Upper lobe of right lung (tissue), 1 donor: ENCODE measurements at places on chromosomes 4 and X.

- DNase-seq = no peak
These were observed 21.1 kb upstream of the HNRNPD start for GRCh38 chr4:82394896-82395295.

DNA sequence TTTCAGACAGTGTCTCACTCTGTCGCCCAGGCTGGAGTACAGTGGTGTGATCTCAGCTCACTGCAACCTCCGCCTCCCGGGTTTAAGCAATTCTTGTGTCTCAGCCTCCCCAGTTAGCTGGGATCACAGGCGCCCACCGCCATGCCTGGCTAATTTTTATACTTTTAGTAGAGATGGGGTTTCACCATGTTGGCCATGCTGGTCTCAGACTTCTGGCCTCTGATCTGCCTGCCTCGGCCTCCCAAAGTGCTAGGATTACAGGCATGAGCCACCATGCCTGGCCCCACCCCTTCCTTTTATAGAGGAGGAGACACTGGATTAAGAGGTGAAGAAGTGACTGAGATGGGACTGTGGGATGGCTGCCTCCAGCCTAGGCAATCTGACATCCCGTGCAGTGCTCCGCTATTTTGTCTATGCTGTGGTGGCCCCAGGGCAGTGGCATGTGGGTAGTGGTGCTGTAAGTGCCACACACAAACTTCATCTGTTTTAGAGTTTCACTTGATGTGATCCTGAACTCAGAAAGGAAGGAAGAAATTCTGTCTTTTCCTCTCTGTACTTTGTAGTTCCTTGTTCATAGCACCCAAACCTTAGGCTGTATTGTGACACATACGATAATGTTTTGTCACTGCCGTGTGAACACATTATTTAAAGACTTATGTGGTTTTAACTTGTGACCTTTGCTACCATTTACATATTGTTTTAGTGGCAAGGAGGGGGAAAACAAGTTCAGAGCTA is 48.9 kb downstream of the FNIP2 start:
- no peak for DNase-seq

DNA sequence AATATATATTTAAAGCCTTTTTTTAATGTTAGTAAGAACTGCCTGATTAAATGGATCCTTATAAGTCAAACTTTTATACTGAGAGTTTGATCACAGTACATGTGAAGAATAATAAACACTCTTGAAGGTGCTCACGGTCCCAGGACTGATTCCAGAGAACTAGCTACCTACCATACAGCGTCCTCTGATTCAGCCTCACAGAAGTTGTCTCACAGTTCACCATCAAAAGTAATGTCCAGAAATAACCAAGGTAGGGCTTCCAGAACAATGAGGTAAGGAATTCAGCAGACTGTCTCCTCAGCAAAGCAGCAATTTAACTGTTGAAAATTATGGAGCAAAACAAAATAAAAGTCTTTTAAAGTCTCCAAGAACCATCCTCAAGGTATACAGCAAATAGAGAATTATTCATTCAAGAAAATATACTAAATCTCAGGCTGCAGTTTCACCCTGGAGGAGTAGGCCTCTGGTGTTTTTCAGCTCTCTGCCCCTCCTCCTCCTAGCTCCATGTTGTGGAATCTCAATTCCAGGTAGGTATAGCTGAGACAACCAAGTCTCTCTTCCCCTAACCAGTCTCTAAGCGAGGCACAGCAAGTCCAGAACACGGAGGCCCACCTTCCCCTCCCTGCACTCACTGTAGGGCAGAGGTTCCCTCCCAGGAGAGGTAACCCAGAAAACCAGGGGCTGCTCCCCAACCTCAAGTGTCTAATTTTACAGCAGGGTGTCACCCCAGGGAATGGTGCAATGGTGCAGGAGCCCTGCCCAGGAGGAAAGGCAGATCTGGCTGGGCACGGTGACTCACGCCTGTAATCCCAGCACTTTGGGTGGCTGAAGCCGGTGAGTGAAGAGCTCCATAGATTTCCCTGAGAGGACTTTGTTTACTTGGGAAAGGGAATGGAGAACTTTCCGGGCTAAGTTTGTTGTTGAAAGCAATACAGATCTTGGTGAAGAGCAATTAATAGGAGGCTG is 28.6 kb downstream of the FAM241A start:
- DNase-seq = no peak

DNA sequence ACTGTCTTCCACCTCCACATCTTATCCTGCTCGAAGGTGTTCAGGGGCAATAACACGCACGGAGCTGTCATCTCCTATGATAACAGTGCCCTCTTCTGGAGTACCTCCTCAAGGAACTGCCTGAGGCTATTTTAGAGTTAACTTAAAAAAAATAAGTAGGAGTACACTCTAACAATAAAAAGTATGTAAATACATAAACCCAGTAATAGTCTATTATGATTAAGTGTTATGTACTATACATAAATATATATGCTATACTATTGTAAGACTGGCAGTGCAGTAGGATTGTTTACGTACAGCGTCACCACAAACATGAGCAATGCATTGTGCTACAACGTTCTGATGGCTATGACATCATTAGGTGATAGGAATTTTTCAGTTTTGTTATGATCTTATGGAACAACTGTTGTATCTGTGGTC is 34.5 kb upstream of the TLR2 start:
- DNase-seq = no peak

DNA sequence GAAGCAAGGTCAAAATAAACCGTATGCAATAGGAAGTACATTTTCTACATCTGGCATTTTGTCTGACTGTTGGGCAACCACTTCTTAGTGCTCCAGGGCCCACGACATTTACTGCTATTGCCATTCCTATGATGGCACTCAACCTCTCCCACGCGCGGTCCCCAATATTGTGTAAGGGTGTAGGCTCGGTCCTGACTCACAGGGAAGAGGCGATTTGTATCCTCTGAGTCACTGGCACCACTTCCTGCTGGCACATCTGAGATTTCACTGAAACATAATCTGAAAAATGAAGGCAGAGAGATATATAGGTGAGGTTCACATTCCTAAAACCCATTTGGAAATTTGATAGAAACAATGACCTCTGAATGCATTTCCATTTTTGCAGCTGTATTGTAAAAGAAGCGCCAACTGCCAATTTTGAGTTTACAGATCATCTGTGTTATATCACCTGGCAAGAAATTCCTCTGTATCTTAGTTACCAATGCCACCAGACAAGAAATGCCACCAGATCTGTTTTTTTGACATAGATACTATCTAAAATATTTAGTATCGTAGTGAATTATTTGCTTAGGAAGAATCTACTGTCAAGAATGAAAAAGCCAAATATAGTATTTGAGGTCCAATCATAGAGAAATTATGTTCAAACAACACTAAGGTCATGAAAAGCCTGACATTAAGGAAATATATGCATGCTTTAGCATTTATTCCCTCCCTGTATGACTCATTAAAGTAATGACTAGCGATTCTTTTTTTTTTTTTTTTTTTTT is 9.8 kb downstream of the EREG start:
- peak; percentile 89 for DNase-seq

DNA sequence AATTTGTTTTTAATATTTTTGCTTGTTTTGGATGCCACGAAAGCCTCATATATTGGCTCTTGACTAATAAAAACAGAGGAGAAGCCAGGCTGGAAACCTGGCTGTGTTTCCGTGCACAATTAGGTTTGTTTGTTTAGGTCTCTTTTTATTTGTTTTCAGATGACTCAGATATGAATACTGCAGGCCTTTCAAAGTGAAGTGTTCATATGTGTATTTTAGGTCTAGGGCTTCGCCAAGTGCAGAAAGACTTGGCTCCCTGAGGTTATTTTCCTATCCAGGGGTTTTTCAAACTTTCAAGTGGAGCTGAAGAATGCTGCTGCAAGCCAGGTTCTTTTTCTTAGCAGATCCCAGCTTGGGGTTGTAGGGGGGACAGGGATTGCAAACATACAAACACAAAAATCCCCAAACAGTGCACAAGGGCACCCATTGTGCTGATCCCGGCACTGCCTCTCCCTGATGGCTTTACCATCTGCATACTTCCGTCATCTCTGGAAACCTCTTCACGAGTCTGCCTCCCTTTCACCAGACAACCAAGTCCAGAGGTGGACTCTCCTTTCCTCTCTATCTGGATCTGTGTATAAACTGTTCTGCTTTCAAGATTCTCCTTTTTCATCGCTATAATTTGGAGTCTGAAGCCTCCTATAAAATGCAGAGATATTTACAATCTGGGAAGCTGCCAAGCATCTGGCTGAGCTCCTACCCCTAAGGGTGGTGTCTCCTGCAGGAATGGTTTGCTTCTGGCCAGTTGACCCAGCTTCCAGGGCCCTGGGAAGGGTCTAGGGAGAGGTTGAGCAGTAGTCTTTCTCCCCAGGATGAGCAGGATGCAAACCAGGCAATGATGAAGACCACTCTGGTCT is 108.6 kb downstream of the SMIM20 start:
- DNase-seq = no peak

- DNase-seq = no peak
These were observed 70.8 kb downstream of the TBCK start for GRCh38 chr4:106245176-106245575.

DNA sequence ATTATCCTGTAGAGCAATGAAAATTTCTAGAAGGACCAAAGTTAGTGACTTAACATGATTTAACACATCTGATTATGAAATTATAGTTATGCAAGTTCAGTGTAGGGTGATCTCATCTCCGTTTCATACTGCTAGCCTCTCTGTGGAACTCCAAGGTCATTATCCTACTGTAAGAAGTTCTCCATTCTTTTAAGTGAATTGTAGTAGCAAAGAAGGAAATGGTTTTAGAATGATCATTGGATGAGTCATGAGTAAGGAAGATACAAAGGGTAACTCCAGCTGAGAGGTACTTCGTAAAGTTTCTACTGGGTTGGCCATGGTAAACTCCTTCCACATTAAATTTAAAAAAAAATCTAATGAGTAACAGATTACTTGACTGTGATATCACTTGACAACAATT is 215.0 kb upstream of the GIMD1 start:
- DNase-seq = no peak

GRCh38 chr4:39308611-39309010 is 57.6 kb downstream of the RFC1 start:
- no peak for DNase-seq

DNA sequence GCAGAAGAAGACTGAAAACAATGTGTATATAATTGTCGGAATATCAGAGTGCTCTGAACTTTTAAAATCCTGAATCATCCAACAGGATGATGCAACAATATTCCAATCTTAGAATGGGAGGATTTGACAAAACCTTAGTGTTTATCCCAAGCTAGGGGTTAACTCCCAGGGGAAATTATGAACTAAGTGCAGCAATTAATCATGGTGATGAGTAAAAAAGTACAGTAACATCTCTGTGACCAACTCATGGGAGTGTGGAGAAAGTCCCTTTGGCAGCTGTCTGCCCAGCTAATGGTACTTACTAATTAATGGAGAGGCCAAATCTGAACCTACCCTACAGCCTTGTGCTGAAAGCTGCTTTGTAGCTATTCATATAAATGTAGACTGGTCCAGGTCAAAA is 257.6 kb upstream of the DDX53 start:
- DNase-seq = no peak

- DNase-seq = no peak
These were observed 50.9 kb downstream of the ABCG2 start for GRCh38 chr4:88107406-88108107.

GRCh38 chr4:6749340-6750171 is 33.0 kb upstream of the KIAA0232 start:
- DNase-seq = peak; percentile 89

DNA sequence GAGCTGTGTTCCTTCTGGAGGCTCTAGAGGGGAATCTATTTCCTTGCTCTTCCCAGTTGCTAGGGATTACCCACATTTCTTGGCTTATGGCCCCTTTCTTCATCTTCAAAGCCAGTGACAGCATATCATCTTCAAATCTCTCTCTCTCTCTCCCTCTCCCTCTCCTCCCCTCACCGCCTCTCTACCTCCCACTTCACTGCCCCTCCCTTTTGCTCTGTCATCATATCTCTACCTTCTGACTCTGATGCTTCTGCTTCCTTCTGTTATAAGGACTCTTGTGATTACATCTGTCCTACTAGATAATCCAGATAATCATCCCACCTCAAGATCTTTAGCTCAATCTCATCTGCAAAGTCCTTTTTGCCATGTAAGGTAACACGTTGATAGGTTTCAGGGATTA is 93.1 kb upstream of the TEX13D start:
- no peak for DNase-seq

DNA sequence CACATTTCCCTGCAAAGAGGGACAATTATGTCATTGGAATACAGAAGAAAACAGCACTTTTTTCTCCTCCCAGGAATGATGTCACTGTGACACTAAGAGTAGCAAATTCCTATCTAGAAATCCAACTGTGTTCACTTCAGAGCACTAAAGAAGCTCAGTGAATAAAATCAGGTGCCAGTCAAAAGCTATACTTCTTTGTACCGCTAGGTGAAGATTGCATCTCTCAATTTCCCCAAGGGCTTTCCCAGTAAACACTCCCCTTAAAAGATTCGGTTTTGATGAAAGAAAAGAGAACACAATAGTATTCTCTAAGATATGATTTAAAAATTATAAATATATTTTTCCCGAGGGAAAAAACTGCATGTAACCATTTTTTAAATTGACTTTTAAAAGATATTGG is 104.7 kb upstream of the MID1 start:
- no peak for DNase-seq

- DNase-seq = no peak
These were observed 211.6 kb upstream of the DKK2 start for GRCh38 chr4:107247738-107248137.

GRCh38 chr4:40190465-40190864 is 6.4 kb upstream of the RHOH start:
- DNase-seq = no peak

GRCh38 chr4:139144161-139144859 is 32.7 kb downstream of the ELF2 start:
- DNase-seq = peak; percentile 73

DNA sequence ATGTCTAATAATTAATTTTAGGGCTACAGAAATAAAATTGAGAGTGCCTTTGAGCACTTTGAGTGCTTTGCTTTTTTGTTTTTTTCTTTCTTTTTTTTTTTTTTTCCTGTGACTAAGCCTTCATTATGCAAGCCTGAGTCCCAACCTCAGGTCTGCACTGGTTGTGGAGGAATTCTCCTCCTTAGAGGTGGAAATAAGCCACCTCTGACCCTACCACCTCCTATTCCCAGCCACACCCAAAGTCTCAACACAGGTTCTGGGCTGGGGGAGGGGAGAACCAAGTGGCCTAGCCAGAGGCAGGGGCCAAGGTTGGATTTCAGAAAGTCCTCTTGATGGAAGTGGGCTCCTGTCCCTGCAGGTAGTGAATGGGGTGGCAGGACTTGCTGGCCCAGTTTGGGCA is 180.2 kb downstream of the ARAP2 start:
- DNase-seq = no peak

- no peak for DNase-seq
These were observed 30.5 kb downstream of the RUFY3 start for GRCh38 chr4:70752236-70752635.

- no peak for DNase-seq
These were observed 34.3 kb upstream of the TMEM154 start for GRCh38 chr4:152713951-152714705.

DNA sequence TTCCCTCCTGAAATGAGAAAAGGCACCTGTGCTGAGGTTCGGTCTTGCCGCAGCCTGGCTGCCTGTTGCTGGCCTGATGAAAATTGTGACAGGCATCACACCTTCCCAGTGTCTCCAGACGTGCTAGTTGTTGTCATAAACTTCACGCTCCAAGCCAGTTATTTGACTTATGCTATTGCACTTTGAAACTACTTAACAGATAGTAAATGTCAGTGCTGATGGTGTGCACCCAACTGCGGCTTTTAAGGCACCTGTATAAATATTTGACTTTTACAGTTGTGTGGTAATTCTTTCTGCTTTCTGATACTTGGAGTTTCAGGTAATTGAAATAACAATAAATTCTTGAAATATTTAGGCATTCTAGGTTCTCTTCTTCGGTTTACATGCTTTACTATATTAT is 1.8 kb downstream of the WWC2 start:
- no peak for DNase-seq
